ENCODE measurements at places on chromosomes 1 and 21. TPM values are rescaled to one million over a fixed set of nuclear protein-coding genes. Genes with fewer than 3 reads are reported as not detected.

GRCh38 chr1:1577367-1578011 lies 2.8 kb upstream of the SSU72 start:
- DNase-seq: no peak

GRCh38 chr1:29485096-29485925 lies 249.0 kb downstream of the PTPRU start:
- no peak for DNase-seq

GRCh38 chr1:11328444-11328843 lies 55.4 kb downstream of the UBIAD1 start:
- DNase-seq: no peak

DNA sequence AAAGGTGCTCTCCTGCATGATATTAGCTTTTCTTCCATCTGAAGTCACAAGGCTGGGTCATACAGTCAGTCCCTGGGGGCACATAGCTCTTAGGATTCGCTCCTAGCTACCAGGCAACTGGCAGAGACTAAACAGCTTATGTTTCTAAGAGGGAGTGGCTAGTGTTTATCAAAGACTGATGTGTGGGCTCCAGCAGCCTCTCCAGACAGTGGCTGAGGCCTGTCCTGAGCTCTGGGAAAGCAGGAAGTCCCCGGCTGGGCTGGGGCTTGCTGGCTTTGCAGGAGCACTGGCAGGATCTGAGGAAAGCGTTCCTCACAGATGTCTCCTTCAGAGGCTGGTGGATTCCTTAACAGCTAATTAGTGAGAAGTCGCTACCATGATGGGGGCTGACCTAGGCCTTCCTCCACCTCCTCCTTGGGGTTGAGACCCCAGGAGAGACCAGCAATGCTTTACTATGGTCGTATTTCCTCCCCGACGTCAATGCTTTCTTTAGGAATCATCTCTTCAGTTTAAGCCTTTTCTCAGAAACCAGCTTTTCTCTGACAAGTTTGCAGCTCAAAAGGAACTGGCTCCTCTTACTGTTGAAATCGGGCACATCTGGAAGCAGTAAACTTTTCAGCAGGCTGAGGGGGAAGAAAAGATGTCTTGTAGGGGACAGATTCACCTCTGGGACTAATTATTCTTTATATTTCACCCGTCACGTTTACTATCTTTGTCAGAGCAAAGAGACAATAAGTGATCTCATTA lies 33.5 kb upstream of the HHAT start:
- peak; percentile 11 for DNase-seq

GRCh38 chr21:36347962-36348328 lies 27.9 kb downstream of the MORC3 start:
- no peak for DNase-seq

DNA sequence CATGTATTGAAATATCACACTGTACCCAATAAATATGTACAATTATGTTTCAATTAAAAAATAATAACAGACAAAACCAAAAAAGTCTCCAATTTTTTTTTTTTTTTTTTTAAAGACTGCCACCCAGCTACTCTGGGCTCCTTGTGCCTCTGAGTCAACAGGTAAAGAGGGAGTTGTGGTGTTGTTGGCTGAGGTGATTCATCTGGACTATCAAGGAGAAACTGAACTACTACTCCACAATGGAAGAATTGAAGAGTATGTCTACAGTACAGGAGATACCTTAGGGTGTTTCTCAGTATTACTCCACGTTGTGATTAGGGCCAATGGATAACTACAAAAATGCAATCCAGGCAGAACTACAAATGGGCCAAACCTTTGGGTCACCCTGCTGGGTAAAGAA lies 67.9 kb downstream of the SCMH1 start:
- peak; percentile 55 for DNase-seq

The MYOG gene
- not detected for polyA plus RNA-seq

- no peak for DNase-seq
Measured at GRCh38 chr1:240941701-240942370, 329.9 kb upstream of the GREM2 start.

DNA sequence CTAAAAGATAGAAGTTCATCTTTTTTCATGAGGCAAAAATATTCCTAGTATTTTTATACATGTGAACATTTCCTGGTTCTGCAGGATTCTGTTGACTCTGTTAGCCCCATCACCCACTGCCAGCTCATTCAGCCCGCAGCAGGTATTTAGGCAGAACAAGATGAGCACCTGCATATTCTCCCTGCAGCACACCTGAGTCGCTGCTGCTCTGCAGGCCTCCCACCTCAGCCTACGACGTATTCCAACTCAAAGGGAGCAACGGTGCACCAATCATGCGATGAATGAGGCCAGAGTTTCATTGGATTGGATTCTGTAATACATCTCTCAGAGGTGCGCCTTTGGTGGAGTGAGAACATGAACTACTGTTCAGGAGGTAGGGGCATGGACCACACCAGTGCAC lies 87.6 kb downstream of the CNIH3 start:
- no peak for DNase-seq

DNA sequence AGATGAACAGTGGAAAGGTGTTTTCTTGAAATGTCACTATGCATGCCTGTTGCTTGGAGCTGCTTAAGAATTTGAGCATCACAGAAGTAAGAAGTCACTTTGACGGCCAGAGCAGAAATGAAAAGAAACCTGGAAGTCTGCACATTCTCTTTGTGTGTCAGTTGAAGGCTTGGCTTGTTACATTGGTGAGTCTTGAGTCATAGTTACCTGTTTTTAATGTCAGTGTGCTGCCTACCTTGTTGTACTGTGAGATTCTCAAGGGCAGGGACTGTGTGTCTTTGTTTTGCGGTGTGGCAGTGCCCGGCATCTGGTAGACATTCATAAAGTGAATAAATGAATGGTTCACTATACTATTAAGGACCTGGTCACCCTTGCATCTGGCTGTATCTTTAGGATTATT lies 9.9 kb downstream of the OTUD3 start:
- no peak for DNase-seq

DNA sequence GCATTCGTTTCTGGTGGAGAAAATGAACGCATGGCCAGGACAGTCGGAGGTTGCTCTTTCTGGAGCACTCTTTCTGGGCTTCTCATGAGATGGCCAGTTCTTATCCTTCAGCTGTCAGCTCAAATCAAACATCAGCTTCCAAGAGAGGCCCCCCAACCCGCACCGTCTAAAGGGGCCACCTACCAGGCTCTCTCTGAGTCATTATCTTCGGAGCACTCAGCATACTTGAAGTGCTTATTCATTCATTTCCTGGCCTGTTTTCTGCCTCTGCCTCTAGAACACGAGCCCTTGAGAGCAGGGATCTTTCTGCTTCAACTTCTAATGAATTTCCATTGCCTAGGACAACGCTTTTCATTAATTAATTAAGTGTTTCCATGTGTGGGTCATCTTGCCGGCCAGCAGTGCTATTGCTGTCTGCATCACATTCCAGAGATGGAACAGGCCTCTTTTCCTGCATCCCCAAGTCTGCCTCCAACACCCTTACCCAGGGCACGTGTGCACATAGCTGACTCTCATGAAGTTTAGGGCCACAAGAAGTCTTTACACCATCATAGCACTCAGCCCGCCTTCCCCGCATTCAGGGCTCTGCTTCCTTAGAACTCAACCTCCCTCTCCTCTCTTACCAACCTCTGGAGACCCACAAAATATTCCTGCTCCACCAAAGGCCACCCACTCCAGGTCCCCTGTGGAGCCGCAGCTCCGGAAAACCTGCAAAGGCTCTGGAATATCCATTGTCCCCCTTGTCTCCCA lies 52.1 kb upstream of the LAPTM5 start:
- DNase-seq: no peak

GRCh38 chr1:97441966-97442365 lies 478.9 kb downstream of the DPYD start:
- DNase-seq: no peak

The MCOLN2 gene
- 0.76 TPM for polyA plus RNA-seq

DNA sequence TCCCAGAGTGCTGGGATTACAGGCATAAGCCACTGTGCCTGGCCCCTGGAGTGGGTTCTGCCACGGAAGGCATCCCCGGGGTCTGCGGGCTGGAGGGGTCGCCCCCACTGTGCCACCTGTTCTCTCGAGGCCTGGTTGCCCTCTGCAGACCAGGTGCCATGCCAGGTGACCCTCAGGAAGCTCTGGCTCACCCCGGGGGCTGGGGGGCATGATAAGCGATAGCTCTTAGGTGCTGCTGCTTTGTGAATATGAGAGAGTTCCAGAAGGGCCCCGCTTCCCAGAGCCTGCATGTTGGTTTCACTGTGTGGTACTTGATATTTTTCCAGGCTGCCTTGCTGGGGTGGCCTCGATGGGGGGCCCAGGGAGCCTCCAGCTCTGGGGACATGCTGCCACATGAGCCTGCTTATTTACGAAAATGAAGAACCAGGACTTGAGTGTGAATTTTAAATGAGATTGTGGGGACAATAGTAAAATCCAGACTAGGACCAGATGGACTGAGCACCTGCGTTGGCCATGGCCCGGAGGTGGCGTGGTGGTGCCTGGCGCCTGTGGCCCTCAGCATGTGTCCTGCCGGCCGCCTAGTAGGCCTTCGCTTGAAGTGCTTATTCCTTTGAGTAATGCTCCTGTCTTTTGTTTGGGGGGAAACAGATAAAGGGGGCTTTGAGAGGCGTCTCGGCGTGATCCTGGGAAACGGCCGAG lies 7.3 kb downstream of the SKI start:
- no peak for DNase-seq

DNA sequence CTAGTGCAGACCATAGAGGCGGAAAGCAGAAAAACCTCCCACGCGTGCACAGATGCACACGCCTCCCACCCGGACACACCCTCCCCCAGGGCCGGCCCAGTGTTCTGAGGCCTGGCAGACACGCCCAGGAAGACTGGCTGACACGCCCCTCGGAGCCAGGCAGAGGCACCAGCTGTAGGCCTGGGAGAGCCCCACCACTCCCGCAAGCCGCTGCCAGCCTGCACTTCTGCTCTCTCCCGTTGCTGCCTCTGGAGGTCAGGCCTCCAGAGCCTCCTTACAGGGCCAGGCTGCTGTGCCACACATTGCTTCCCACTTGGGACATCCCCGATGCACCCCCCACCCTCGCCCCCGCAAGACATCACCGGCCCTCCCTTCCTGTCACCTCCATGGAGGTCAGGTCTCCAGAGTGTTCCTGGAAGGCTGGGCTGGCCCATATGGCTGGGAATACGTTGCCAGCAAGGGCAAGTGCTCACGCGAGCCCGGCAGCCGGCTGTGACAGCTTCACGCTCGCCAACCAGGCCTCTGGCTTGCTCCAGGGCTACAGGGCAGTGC lies 40.4 kb downstream of the CASZ1 start:
- DNase-seq: no peak

The AMY2A gene
- not detected for polyA plus RNA-seq

GRCh38 chr1:115976921-115977498 lies 697 bp downstream of the SLC22A15 start:
- DNase-seq: peak; percentile 60

DNA sequence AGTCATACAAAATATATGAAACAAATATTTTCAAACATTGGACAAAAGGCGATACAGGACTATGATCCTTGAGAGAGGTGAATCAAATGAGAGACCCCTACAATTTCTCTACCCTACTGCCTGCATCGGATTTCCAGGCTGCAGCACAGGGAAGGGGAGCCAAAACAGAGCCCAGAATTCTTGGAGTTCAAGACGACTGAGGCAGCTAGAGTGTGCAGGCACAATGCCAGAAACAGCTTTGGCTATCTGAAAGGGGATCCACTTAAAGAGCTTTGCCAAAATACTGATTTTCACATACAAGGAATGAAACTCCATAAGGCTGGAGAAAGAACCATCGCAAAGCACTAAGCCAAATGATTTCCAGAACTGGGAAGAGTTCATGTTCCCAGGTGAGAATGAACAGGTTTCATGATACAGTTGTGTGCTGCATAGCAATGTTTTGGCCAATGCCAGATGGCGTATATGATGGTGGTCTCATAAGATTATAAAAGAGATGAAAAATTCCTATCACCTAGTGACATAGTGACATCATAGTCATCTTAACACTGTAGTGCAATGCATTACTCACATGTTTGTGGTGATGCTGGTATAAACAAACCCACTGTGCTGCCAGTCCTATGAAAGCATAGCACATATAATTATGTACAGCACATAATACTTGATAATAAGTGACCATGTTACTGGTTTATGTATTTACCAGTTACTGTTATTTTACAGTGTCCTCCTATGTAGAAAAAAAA lies 77.5 kb downstream of the KCND3 start:
- DNase-seq: no peak

The NCF2 gene
- 1.7 TPM for polyA plus RNA-seq

The TDRD5 gene
- polyA plus RNA-seq: not detected

The PODN gene
- not detected for polyA plus RNA-seq

DNA sequence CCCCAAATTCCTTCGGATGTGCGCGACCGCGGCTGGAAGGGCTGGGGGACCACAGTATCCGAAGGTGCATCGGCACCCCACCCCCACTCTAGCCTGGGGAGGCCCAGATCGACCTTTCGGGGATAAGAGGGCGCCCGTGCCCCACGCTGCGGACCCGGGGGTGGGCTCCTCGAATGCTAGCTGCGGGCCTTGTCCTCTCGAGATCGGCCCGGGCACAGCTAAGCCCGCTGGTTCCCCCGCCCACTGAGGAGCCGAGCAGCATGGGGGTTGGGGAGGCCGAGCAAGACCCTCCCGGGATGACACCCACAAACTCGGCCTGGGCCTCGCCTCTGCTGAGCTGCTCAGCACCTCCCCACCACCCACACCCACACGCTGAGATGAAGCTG lies 653 bp upstream of the IFFO2 start:
- DNase-seq: no peak

DNA sequence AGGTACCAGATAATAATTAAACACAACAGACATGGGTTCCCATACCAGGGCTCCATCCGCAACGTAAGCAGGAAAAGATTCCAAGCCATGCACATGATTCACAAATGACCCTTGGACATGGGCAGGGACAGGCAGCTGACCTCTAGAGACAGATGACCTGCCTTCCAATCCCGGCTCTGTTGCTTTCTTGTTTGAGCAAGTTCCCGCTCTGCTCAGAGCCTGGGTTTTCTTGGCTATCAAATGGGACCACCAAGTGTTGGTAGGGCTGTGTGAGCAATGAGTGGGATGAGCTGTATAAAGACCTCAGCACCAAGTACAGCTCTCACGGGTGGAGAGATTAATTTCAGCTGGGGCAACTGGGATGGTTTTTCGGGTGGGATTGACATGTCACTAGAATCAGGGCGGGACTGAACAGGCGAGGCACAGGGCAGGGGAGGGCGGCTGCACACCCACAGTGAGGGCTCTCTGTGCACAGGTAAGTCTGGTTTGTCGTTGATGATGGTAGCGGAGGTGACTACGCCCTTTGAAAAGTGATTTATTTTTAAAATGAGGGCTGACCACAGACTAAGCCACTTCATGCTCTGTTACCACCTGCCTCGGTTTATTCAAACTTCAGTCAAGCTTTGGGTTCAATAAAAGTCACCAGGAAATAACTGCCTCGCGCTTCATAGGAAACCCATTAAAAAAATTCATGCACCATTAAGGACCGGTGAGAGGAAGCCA lies 57.5 kb upstream of the IFFO2 start:
- DNase-seq: no peak

The GRIK3 gene
- not detected for polyA plus RNA-seq

The MAN1C1 gene
- 0.08 TPM for polyA plus RNA-seq
